ENCODE measurements at places on chromosomes 5 and 9.

DNA sequence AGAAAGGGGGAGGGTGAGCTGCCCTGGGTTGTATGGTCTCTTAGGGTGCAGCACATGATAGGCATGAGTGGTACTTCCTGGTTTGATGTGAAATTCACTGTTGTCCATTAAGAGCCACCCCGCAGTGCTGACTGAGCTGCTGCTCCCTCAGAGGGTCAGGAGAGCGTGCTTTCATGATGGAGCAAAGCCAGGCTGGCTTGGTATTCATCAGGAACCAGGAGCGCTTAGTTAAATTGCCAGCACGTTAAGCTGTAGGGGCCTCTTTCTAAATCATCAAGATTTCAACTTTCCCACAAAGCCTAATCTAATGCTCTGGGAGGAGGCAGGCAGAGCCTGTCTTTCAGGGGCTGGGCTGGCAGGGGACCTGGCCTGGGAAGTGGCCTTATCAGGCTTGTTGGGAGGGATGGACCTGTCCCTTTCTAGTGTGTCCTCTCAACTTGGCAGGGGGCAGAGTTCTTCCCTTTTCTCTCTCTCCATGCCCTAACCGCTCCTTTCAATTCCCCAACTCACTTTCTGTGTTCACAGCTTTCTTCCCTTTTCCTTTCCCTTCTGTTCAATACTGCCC, 7.9 kb downstream of the CYSTM1 start:
- no peak for DNase-seq

GRCh38 chr5:169944922-169945680, 35.2 kb downstream of the INSYN2B start:
- no peak for DNase-seq

DNA sequence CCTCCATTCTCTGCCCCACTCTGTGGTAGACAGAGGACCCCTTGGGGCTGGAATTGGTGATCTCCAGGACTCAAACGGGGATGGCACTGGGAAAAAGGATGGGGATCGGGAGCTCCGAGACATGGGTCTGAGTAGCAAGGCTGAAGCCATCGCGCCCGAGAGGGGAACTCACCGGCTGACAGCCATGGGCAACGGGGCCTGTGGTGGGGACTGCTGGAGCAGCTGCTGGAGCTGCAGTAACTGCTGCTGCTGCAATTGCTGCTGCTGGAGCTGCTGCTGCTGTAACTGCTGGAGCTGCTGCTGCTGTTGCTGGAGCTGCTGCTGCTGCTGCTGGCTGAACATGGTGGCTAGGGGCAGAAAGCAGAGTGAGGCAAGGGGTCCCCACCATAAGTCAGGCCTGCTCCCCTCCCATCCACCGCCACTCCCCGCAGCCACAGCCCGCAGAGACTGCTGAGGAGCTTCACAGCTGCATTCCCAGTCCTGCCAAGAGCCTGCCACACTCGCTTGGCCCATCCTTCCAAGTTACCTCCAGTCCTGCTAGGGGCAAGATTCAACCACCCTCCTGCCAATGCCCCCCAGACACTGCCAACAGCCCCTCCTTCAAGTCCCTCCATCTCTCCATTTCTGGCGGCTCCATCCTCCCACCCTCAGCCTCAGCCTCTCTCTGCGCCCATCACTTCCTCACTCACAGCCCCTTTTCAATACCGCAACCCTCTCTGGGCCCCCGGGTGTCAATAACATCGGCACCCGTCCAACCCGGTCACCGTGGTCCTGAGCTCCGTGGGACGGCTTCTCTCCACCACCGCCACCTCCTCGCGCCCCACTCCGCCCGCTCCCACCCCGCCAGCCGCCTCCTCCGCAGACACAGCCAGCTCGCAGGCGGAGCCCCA, 611 bp downstream of the CIZ1 start:
- DNase-seq, result no peak

DNA sequence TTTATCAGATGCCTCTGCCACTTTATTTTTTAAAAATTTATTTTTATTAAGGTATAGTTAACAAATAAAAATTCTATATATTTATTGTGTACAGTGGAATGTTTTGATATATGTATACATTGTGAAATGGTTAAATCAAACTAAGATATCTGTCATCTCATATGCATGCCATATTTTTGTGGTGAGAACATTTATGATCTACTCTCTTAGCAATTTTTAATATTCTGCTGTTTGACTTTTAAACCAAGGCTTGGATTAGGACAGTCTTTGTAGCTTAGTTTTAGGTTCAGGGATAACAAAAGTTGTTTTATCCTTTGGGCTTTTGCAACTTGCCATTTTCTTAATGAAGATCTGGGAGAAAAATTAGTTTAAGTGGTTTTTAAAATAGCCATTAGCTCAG, 46.0 kb upstream of the CDKN2B start:
- DNase-seq, result no peak

DNA sequence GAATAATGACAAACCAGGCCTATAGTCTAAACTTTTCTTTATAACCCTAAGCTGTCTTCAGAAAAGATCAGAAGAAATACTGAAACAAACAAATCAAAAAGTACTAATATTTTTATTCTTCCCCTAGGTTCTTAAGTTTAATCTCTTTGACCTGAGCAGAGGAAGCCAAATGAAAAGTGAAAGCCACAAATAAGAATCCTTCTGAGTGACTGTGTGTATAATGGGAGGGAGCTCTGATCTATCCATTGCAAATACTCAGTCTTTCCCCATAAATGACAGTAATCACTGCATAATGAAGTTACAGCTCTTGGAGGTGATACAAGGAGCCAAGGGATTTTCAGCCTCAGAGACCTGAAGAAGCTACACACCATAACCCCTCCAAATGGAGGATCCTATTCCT, 126.9 kb upstream of the ATP10B start:
- DNase-seq, result no peak

DNA sequence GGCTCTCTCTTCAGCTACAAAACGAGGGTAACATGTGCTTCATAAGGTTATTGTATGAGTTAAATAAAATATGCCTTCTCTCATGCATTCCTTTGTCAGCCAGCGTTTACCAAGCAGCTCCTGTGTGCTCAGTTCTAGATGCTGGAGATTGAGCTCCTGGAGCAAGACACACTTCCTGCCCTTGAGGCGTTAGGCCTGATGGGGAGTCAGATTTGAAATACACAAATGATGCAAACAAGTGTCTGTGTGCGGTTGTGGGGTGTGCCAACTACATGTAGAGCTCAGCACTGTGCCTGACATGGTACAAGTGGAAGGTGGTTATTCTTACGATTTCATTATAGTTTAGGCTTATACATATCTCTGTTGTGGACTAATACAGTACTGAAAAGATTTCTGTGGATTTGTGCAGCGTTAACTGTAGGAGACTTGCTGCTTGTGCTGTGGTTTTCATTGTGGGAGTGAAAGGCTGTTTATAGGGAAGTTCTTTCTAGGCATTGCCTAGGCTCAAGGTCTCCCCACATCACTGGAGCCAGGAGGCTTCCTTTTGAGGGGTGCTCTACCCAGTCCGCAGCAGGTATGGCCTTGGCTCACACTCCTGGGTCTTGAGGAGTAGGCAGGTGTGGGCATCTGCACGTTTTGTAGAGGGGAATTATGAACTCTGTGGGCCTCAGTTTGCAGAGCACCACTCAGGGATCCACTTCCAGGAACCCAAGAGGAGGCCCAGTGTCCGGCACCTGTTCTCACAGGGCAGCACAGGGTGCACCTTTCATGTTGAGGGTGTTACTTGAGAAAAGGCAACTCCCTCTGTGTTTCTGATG, 39.8 kb upstream of the ANGPTL2 start:
- no peak for DNase-seq

- DNase-seq, result no peak
Observed at GRCh38 chr5:139757727-139758509, 37.7 kb upstream of the PSD2 start.

- no peak for DNase-seq
Observed at GRCh38 chr5:98414938-98415337, 358.5 kb upstream of the RGMB start.

DNA sequence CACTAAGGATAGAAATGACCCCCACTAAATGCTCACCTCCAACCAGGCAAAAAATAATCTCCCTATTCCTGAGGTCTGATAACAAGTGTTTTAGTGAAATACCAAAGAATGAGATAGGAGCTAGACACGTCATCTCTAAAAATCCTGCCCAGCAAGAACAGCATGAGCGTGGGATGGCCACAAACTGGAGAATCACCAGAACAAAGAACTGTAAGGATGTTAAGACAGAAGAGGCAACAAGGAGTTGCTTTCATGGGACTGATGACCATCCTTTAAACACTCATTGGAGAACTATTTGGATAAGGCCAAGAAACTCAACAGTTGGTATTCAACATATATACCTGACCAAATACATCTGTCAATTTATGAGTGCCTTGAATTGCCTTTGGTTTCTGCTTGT, 113.7 kb downstream of the RASEF start:
- no peak for DNase-seq

DNA sequence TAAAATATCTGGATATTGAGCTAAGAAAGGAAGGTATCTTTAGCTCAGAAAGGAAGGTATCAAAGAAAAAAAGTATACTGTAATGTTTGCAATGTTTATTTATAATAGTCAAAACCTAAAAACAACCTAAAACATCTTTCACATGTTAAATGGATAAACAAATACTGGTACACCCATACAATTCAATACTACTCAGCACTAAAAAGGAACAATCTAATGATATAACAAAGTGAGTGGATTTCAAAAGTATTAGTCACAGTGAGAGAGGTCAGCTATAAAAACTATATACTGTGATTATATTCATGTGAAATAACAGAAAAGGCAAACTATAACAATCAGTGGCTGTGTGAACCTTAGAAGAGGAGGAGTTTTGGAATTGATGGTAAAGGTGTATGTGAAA, 455.0 kb upstream of the FTMT start:
- no peak for DNase-seq

DNA sequence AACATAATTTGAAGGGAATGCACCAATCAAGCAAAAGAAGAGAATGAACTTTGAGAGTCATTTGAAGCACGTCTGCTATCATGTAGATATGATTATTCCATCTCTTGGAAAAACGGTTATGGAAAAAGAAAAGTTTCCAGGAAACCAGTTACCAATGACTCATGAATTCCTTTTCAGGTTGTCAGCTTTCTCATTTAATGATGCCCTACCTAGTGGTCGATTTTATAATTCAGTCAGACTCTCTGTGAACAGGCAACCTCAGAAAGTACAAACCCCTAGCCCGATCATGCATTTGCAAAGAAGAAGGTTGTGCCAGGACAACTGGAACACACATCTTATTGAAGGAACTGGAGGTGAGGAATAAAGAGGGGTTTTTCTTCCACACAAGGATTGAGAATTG, 355.1 kb upstream of the GRIA1 start:
- no peak for DNase-seq

DNA sequence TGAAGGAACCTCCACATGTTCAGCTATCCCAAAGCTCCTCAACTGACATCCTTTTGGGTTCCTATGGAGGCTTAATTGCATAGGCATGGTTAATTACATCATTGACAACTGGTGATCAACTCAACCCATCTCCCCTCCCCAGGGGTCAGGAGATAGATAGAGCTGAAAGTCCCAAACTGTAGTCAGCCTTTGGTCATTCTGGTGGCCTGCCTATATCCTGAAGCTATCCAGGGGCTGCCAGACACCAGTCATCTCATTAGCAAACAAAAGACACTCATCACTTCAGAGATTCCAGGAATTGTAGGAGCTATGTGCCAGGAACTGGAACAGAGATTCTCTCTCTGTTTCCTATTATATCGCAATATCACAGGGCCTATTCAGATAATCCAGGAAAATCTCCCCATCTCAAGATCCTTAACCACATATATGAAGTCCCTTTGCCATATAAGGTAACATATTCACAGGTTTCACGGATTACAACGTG, 646.5 kb upstream of the GRAMD2B start:
- DNase-seq, result no peak

DNA sequence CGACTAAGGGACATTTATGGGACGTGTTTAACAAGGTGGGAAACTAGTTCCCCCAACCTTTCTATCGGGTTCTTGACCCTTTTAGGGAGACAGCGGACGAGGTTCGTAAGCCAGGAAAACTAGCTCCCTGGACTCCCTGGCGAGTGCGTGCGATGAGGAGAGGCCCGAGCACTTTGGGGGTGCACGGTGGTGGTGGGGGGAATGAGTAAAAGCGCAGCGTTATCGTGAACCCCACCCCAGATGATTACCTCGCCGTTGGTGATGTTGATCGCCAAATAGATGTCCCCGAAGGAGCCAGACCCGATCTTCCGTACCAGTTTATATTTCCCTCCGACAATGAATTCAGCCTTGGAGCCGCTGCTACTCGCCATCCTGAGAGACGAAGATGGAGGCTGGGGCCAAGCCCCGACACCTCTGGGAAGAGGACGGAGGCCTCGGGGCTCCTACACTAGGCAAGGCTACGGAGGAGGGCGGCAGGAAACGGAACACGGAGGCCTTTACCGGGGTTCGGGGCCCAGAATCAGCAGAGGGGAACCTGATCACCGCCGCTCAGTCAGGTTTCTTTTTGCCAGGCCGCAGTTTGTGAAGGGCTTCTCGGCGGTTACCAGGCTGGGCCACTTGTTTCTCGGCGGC, 529 bp downstream of the CSNK1A1 start:
- DNase-seq, result no peak

- no peak for DNase-seq
Observed at GRCh38 chr5:169767938-169768337, 130.9 kb downstream of the DOCK2 start.

- no peak for DNase-seq
Observed at GRCh38 chr5:111394586-111394985, 117.7 kb downstream of the STARD4 start.

- no peak for DNase-seq
Observed at GRCh38 chr9:83701769-83702168, 6.0 kb downstream of the UBQLN1 start.

- DNase-seq, result no peak
Observed at GRCh38 chr5:167063788-167064187, 1227.7 kb upstream of the WWC1 start.

DNA sequence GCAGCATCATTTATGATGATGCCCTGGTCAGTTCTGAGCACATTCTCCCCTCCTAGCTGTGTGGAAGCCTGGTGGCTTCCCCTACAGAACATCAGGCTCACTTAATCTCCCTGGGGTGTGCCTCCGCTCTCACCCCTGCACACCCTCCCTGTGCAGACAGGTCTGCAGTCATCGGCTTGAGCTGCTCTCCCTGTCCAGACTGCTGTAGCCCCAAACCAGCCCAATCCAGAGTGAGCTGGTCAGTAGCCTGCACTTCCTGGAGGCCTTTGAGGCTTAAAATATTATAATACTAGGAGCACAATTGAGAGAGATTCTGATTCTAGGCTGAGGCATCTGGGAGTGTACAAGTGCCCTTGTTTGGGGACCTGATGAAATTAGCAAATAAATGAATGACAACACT, 60.2 kb downstream of the PPARGC1B start:
- DNase-seq, result no peak

- no peak for DNase-seq
Observed at GRCh38 chr5:32278406-32278805, 34.3 kb downstream of the MTMR12 start.

DNA sequence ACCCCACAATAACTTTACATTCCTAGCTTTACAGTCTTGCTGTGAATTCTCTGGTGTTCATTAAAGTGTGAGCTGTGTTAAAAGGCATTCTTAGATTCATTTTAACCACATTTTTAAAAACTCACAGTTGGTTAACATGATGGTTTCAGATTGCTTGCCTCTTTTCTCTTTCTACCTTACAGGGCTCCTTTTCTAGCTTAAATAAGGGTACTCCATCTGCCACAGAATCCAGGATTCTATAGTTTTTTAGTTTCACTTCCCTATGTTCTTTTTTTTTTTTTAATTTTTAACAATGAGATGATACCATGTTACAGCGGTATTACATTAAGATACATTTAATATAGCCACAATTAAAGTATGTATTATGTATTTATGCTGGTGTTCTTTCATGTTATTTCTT, 3.9 kb upstream of the FBXO4 start:
- DNase-seq, result no peak

GRCh38 chr9:115204904-115205453, 87.0 kb upstream of the TNC start:
- no peak for DNase-seq

Data from activated effector memory CD4-positive, alpha-beta T cell treated with anti-CD3 and anti-CD28 coated beads, Interleukin-2, amount 50 U/mL, for 16 hours (primary cell).